Epithelial cell of proximal tubule (primary cell): ENCODE measurements at places on chromosomes 1 and 21.

DNA sequence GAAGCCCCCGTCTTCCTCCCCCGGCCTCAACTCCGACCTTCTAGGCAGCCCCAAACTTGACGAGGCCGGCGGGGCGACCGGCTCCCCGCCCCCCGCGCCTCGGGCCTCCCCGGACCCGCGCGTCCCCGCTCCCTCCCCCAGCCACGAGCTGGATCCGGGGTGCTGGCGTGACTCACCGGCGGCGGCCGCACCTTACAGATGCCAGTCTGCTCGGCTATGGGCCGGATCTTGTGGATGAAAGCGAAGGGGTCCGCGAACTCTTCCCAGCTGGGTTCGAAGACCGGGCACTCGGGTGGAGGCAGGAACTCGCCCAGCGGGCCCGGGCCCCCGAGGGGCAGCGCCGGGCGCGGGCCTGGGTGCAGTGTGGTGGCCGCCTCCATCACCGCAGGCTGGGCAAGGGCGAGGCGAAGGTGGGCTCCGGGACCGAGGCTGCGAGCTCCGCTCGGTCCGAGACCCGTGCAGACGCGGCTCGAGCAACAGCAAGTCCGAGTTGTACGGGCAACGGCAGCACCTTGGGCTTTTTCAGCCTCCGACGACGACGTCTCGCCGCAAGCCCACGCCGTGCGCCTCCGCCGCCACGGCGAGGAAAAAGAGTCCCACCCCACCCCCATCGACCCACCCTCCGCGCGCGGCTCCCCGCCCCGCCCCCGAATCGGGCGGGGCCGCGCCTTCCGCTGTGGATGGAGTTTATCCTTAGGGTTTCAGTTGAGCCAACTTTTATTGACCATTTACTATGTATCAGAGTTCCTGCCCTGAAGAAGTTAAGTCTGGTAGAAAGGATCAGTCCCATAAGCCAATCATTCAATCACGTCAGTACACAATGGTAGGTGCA is at the start of gene KDM5B:
KDM5B (minus strand) TSS at position 496 of the 832 bp plus-strand sequence; CDS start at position 380, 116 bp downstream.
- no peak for DNase-seq

DNA sequence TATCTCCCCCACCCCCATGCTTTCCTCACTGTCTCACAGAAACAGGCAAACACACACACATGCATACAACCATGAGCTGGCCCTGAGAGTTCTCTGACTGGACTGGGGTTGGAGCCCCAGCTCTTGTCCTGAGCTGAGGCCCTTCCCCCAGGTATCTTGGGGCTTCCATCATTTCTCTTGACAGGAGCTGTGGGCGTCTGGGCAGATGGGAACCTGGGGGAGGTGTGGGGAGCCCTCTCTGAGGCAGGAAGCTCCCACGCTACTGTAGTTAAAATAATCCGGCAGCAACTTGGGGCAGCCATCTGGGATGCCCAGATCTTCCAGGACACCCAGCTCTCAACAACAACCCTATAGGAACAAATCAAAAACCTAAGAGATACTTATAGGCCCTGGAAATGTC is 2.7 kb upstream of the KIF21B start:
- no peak for DNase-seq

DNA sequence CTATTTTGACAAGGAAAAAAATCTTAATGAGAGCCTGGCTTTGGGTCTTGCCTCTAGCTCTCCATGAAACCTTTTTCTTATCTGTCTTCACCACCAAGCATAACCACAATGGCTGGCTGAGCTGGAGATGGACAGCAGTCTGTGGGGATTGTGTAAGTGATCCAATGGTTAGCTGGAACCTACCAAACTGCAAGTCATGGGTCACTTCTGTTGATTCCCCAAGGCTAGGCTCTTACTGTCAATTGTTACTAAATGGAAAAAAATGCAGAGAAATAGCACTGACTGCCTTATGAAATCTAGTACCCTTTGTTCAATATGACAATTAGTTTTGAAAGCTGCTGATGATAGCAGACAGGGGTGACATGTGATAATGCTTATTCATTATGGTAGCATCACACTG is 359.0 kb downstream of the ST6GALNAC3 start:
- DNase-seq: peak; percentile 10

DNA sequence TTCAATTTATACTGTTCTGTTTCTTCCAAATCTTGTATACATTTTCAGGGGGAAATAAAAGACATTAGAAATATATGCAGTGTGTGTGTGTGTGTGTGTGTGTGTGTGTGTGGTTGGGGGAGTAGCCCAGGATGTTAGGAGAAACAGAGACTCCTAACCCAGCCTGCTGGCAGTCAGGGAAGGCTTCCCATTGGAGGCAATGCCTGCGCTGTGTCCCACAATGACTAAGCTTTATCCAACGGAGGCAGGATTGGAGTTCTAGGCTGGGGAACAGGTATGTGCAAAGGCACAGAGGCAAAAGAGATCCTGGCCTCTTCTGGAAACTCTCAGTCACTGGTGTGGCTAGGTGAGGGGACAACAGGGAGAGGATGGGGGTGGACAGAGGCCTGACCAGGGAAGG is 16.5 kb upstream of the ADGRB2 start:
- no peak for DNase-seq

DNA sequence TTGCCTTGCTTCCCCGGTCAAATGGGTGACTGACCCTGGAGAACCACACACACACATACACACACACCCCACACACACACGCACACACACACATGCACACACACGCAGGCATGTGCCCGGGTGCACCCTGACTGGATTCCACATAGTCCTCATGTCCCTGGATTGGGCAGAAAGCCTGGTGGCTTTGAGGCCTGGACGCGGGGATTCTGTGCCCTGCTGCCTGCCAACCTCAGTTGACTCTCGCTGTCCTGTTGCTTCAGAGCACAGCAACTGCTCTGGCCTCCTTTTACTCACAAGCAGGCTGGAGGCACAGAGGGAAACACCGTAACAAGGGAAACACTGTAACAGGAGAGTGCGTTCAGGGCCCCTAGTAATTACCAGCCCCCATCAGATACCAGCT is 6.4 kb downstream of the RORC start:
- DNase-seq: no peak

- DNase-seq: no peak
Observed at GRCh38 chr1:26524181-26524580, 5.4 kb upstream of the RPS6KA1 start.
